ENCODE measurements at places on chromosomes 4 and X. TPM values are rescaled to one million over a fixed set of nuclear protein-coding genes. Genes with fewer than 3 reads are reported as not detected.

DNA sequence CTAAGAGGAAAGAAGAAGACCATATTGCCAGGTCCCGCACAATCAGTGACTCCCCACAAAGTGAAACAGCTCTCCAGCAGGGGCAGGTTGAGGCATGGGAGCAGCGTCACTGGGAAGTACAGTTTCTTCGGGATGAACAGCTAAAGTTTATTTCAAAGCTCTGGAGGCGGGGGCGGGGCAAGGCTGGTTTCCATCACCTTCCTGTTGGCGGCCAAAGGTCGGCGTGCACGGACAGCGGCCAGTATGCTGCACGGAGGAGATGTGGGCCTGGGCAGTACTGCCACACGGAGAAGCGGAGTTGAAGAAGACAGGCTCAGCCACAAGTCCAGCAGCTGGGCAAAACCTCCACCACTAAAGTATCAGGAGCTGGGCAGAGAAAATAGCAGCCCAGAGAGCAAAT, 951 bp upstream of the ZNF518B start:
- no peak for DNase-seq

GRCh38 chr4:99586322-99586721, 11.7 kb downstream of the MTTP start:
- no peak for DNase-seq

DNA sequence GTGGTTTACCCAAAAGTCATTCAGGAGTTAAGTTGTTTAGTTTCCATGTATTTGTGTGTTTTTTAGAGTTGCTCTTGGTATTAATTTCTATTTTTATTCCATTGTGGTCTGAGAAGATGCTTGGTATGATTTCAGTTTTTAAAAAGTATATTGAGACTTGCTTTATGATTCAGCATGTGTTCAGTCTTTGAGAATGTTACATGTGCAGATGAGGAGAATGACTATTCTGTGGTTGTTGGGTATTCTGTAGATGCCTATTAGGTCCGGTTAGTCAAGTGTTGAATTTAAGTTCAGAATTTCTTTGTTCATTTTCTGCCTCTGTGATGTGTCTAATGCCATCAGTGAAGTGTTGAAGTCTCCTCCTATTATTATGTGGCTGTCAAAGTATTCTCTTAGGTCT, 249.4 kb downstream of the ARHGAP10 start:
- no peak for DNase-seq

- no peak for DNase-seq
Observed at GRCh38 chrX:51155157-51155556, 177.5 kb upstream of the NUDT10 start.

- no peak for DNase-seq
Observed at GRCh38 chr4:104795264-104795939, 300.7 kb upstream of the CXXC4 start.

DNA sequence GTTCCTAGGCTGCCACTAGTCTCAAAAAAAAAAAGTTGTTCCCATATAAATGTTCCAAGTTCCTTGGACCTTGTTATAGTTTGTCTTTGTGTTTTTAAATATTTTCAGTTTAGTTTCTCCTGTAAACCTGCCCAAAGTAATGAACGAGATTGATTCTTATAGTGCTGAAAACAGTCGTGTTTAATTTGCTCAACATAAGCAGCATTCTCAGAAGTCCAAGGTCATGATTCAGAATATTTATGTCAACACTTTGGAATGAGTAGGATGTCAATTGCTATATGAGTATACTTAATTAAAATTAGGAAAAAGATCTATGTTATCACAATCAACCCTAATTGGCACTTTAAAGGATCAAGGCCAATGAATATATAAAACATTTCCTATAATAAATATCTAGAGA, 510.9 kb downstream of the PPP4R3C start:
- no peak for DNase-seq

- DNase-seq = no peak
Observed at GRCh38 chrX:7074148-7074907, 73.2 kb upstream of the STS start.

Gene ADGRA3
- 37.3 TPM for total RNA-seq

Gene CACNA1F
- 0.47 TPM for total RNA-seq
